ENCODE measurements at places on chromosomes 6 and 20.
A peak's percentile ranks its signal among the peaks of the same experiment; 100 is the strongest.

- no peak for DNase-seq
- H3K27ac ChIP-seq = no peak overlapping the region
- no peaks in the 10 kb centered on the region for H3K4me1 ChIP-seq
- H3K27me3 ChIP-seq = no peaks in the 10 kb centered on the region
- no peak overlapping the region for H3K4me3 ChIP-seq
Observed at GRCh38 chr20:34294563-34294962, 8.6 kb downstream of the AHCY start.

DNA sequence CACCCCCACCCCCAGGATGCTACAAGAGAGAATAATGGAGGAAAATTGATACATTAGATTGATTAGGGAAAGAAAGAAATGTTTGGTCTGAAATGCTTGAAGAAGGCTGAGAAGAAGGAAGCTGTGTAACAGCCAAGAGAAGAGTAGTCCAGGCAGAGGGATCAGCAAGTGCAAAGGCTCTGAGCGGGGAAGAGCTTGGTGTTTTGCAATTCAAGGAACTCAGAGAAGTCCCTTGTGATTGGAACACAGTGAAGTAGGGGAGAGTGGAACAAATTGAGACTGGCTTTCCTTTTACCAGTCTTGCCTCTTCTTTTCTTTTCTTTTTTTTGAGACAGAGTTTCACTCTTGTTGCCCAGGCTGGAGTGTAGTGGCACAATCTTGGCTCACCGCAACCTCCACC is 76.6 kb upstream of the CHD6 start:
- H3K4me1 ChIP-seq = peaks cover 4% of the 10 kb centered on the region
- H3K36me3 ChIP-seq = no peaks in the 10 kb centered on the region
- DNase-seq = no peak
- H3K4me3 ChIP-seq = no peak overlapping the region

DNA sequence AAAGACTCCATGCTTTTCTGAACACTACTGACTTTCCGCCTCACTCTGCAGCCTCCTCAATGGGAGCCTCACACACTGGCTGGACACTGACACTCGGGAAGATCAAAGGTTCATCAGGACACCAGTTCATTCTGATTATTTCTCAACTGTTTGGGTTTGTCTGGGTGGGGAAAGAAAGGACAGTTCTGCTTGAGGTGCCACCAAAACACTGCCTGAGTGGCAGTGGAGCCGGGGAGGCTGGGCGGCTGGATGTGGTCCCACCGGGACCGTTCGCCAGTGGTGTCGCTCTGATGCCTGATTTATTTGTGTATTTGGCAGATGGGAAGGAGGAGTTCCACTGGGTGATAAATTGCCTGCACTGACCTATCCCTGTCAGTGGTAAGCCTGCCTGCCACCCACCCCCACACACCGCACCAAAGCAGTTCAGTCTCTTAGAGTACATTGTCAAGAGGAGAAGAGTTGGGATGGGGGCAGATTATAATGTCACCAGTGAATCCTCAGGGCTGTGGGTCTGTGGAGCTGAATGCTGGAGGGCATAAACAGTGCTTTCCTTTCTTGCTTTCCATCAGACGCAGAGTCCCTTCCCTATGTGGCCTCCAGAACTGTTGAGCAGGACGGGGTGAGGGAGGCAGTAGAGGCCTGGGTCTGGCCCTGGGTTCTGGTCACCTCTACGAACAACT is 49.8 kb downstream of the EDN1 start:
- no peaks in the 10 kb centered on the region for H3K4me1 ChIP-seq
- no peak for DNase-seq
- no peak overlapping the region for H3K27ac ChIP-seq
- H3K4me3 ChIP-seq = no peak overlapping the region
- H3K36me3 ChIP-seq = no peaks in the 10 kb centered on the region
- H3K27me3 ChIP-seq = peaks cover 4% of the 10 kb centered on the region

DNA sequence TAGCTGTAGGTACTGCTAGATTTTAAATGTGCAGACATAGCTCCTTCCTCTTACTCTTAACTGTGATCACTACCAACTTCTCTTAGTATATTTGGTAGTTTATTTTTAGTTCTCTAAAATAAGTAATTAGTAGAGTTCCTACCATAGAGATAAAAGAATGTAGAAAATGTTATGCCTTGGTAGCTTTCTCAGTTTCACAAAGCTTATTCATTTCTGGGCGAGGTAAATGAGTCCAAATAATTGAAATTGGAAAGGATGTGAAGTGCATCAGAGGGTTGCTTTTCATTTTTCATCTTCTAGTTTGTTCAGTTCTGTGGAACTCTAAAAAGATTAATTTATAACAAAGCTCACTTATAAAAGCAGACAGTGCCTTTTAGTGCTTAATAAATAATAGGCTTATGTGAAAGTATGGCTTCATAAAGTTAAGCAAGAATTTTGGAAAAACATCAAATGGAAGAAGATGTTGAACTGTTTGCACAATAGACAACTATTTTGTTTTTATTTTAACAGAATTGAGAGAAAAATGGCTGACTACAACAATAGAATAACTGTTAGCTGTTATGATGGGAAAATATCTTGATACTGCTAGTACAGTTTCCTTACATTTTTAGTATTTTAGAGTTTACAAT is 303.7 kb downstream of the UTRN start:
- H3K27me3 ChIP-seq = no peaks in the 10 kb centered on the region
- DNase-seq = no peak
- H3K4me1 ChIP-seq = peaks cover 5% of the 10 kb centered on the region
- no peaks in the 10 kb centered on the region for H3K36me3 ChIP-seq

GRCh38 chr6:22800451-22800850 is 231.1 kb downstream of the HDGFL1 start:
- H3K4me3 ChIP-seq = no peak overlapping the region
- H3K36me3 ChIP-seq = no peaks in the 10 kb centered on the region
- no peaks in the 10 kb centered on the region for H3K4me1 ChIP-seq
- H3K27ac ChIP-seq = no peak overlapping the region
- no peak for DNase-seq

DNA sequence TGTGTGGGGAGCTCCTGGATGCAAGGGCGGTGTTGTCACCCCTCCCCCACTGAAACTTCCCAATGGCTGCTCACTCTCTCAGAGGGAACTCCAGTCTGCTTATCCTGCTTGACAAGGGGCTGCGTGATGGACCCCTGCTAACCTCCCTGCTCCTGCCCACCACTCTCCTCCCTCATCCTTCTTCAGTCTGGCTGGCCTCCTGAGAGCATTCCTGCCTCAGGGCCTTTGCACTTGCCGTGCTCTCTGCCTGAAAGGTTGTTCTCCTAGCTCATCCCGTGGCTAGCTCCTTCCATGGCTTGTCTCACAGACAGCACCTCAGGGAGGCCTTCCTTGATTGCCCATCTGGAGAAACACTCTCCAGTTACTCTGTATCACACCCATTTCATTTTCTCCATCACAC is 73.9 kb upstream of the ZNFX1 start:
- H3K27ac ChIP-seq = no peak overlapping the region
- no peaks in the 10 kb centered on the region for H3K36me3 ChIP-seq
- no peak for DNase-seq
- no peaks in the 10 kb centered on the region for H3K27me3 ChIP-seq
- H3K4me3 ChIP-seq = no peak overlapping the region

DNA sequence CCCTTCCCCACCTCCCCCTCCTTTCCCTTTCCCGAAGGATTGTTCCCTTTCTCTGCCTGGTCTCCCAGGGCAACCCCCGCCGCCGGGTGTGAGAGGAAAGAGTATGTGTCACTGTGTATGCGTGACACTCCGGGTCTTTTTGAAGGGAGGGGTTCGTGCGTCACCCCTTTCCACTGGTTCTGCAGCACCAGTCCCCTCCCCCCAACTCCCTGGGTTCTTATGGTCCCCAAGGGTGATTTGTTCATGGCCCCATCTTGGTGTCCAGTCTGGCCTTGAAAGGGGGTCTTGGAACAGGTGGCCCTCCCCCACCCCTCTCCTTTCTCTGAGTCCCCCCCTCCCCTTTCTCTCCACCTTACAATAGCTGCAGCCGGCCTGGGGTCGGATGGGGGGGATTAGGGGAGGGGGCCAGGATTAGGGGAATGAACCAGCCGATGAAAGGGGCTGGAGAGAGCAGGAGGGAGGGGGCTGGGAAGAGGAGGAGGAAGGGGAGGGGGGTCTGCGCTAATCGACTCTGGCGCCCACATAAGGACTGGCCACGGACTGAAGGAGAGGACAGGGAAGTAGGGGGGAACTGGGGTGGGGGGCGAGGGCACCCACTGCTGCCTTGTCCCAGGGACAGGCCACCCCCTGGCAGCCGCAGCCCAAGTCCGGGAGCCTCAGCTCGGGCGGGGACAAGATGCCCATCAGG is 1.3 kb upstream of the RING1 start:
- no peaks in the 10 kb centered on the region for H3K36me3 ChIP-seq
- H3K27ac ChIP-seq = peak overlapping the region; percentile 97
- peaks cover 32% of the 10 kb centered on the region for H3K4me1 ChIP-seq
- H3K4me3 ChIP-seq = peak overlapping the region; percentile 87

DNA sequence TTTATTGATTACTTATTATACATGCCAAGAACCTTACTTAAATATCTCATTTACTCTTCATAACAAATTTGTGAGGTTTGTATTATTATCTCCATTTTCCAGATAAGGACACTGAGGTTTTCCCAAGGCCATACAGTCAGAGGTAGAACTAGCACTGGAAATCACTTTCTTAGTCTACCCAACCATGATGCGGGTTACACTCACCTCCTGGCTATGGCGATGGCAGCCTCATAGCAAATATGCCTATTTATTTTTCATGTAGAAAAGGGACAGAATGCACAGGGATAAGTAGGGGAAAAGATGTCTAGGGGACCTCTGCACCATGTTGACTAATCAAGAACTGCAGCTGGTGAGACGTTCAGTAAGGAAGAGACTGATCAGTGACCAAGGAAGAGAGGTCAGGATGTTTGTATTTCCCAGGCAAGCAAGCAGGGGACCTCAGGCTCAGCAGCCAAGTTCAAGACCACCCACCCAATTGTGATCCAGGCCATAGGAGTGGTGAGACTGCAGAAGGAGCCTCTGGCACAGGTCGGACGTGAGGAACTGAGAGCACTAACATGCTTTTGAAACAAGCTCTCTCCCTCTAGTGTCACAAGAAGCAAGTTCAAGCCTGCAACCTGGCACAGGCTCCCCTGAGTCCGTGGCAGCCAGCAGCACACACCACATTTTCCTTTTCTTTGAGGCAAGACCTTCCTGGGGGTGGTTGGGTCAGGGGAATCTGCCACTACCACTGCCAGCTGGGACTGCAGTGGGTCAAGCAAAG is 97.8 kb downstream of the GMPR start:
- no peak for DNase-seq
- no peak overlapping the region for H3K27ac ChIP-seq
- peaks cover 16% of the 10 kb centered on the region for H3K4me1 ChIP-seq
- H3K27me3 ChIP-seq = no peaks in the 10 kb centered on the region
- H3K36me3 ChIP-seq = no peaks in the 10 kb centered on the region

GRCh38 chr6:148629181-148629580 is 117.6 kb upstream of the UST start:
- peaks cover 23% of the 10 kb centered on the region for H3K4me1 ChIP-seq
- no peaks in the 10 kb centered on the region for H3K36me3 ChIP-seq
- no peak overlapping the region for H3K4me3 ChIP-seq
- no peak overlapping the region for H3K27ac ChIP-seq
- H3K27me3 ChIP-seq = no peaks in the 10 kb centered on the region

DNA sequence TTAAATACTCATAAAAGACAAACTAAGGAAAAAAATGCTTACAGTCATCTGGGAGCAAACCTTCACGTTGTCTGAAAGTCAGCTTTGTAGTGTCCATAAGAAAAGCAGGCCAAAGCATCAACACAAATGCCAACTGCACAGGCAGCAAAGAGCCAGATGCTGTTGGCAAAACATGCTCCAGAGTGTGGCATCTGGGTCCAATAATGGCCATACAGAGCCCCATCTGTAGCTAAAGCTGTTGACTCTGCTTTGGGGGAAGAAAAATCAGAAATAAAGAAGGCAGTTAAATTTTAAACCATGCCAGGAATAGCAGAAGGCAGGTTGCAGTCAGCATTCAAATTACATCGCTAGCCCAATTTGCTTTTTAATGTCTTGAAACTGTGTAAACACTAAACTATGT is 776.3 kb downstream of the EYS start:
- H3K36me3 ChIP-seq = no peaks in the 10 kb centered on the region
- no peak for DNase-seq
- no peaks in the 10 kb centered on the region for H3K4me1 ChIP-seq
- no peak overlapping the region for H3K27ac ChIP-seq
- H3K27me3 ChIP-seq = no peaks in the 10 kb centered on the region

GRCh38 chr20:44959082-44959637 is 1.0 kb downstream of the TOMM34 start:
- H3K27ac ChIP-seq = peak overlapping the region; percentile 86
- H3K4me1 ChIP-seq = peaks cover 4% of the 10 kb centered on the region
- no peak for DNase-seq
- H3K36me3 ChIP-seq = peaks cover 23% of the 10 kb centered on the region
- H3K4me3 ChIP-seq = peak overlapping the region; percentile 84

DNA sequence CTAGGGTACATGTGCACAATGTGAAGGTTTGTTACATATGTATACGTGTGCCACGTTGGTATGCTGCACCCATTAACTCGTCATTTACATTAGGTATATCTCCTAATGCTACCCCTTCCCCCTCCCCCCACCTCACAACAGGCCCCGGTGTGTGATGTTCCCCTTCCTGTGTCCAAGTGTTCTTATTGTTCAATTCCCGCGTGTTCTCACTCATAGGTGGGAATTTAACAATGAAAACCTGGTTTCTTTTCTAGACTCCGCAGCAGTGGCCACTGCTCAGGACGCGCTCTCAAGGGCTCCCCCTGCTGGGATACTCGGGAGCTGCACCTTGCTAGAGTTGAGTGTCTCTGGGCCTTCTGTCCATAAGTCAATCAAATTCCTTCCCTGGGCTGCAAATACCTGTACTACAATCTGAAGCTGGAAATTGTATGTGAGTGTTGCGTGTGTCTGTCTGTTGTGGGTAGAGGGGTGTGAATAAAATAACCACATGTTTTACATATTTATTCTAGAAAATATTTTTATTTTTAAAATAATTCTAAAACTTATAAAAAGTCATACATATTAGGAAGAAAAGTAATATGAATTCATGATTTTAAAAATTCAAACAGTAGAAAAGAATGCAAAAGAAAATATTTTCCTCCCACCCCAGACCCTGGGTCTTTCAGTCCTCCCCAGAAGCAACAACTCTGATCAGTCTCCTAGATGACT is 8.2 kb upstream of the CEP250 start:
- H3K36me3 ChIP-seq = no peaks in the 10 kb centered on the region
- peak; percentile 76 for DNase-seq
- H3K27ac ChIP-seq = no peak overlapping the region
